Hepatocyte (in vitro differentiated cells): ENCODE measurements at places on chromosomes 5 and 9. TPM values are rescaled to one million over a fixed set of nuclear protein-coding genes. Genes with fewer than 3 reads are reported as not detected.

- no peaks in the 10 kb centered on the region for H3K36me3 ChIP-seq
- H3K27me3 ChIP-seq = no peaks in the 10 kb centered on the region
- no peak overlapping the region for H3K27ac ChIP-seq
- no peaks in the 10 kb centered on the region for H3K4me1 ChIP-seq
- H3K4me3 ChIP-seq = no peak overlapping the region
- DNase-seq = no peak
These were observed 44.7 kb upstream of the FSTL4 start for GRCh38 chr5:133657036-133657435.

DNA sequence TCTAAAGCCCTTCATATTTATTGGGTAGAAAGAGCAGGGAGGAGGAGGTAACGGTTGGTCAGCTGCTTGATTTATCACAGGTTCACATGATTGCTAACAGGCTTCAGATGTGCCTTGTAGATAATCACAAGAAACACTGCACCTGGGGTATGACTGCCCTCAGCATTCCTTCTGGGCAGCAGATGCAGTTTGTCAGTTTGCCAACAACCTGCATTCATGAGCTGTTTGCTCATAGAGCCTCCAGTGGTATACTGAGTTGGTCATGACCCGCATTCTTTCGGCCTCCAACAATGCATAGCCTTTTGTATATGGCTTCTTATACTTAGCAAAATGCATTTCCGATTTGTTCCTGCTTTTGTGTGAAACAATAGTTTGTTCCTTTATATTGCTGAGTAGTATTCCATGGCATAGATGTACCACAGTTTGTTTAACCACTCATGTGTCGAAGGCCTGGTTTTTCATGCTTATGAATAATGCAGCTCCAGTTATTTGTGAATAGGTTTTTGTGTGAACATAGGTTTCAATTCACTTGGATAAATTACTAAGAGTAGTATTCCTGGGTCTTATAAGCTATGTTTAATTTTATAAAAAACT lies 83.6 kb downstream of the ARHGEF28 start:
- no peak overlapping the region for H3K27ac ChIP-seq
- no peak overlapping the region for H3K4me3 ChIP-seq
- no peaks in the 10 kb centered on the region for H3K4me1 ChIP-seq
- H3K36me3 ChIP-seq = no peaks in the 10 kb centered on the region

- no peaks in the 10 kb centered on the region for H3K36me3 ChIP-seq
- no peak for DNase-seq
- no peak overlapping the region for H3K27ac ChIP-seq
- no peaks in the 10 kb centered on the region for H3K4me1 ChIP-seq
- no peak overlapping the region for H3K4me3 ChIP-seq
- no peaks in the 10 kb centered on the region for H3K27me3 ChIP-seq
These were observed 62.6 kb upstream of the FRRS1L start for GRCh38 chr9:109229682-109230081.

The HTR1A gene
- 0.20 and 0.57 TPM in 2 replicates for total RNA-seq

The FTMT gene
- total RNA-seq = not detected in 2 replicates

GRCh38 chr9:94627287-94627686 lies 12.0 kb downstream of the FBP1 start:
- H3K4me3 ChIP-seq = no peak overlapping the region
- H3K27me3 ChIP-seq = no peaks in the 10 kb centered on the region
- H3K27ac ChIP-seq = no peak overlapping the region
- H3K4me1 ChIP-seq = peaks cover 22% of the 10 kb centered on the region
- no peaks in the 10 kb centered on the region for H3K36me3 ChIP-seq

The NPDC1 gene
- 12.3 and 12.7 TPM in 2 replicates for total RNA-seq

- no peaks in the 10 kb centered on the region for H3K36me3 ChIP-seq
- no peaks in the 10 kb centered on the region for H3K27me3 ChIP-seq
- no peak for DNase-seq
- H3K27ac ChIP-seq = no peak overlapping the region
These were observed 34.0 kb upstream of the FCHO2 start for GRCh38 chr5:72921886-72922285.

DNA sequence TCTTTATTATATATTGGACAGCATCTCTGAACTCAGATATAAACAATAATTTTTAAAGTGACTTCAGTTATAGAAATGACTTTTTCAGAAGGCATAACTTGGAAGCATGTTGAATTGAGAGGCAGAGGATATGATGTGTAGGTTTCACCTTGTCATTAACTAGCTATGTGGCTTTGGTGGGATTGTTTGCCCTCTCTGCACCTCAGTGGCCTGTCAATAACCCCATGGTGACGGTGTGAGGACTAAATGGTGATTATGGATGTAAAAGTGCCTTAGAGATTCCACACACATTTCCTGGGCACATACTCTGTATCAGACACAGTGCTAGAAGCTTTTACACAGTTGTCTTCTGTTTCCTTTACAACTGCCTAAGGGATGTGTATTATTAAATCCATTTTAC lies 234.9 kb upstream of the TRIM32 start:
- no peaks in the 10 kb centered on the region for H3K36me3 ChIP-seq
- no peak overlapping the region for H3K4me3 ChIP-seq
- H3K4me1 ChIP-seq = peaks cover 7% of the 10 kb centered on the region
- H3K27me3 ChIP-seq = no peaks in the 10 kb centered on the region
- H3K27ac ChIP-seq = no peak overlapping the region
- no peak for DNase-seq

The DNAH5 gene
- 0.40 and 0.72 TPM in 2 replicates for total RNA-seq

The RFESD gene
- total RNA-seq = 1.6 and 3.6 TPM in 2 replicates

DNA sequence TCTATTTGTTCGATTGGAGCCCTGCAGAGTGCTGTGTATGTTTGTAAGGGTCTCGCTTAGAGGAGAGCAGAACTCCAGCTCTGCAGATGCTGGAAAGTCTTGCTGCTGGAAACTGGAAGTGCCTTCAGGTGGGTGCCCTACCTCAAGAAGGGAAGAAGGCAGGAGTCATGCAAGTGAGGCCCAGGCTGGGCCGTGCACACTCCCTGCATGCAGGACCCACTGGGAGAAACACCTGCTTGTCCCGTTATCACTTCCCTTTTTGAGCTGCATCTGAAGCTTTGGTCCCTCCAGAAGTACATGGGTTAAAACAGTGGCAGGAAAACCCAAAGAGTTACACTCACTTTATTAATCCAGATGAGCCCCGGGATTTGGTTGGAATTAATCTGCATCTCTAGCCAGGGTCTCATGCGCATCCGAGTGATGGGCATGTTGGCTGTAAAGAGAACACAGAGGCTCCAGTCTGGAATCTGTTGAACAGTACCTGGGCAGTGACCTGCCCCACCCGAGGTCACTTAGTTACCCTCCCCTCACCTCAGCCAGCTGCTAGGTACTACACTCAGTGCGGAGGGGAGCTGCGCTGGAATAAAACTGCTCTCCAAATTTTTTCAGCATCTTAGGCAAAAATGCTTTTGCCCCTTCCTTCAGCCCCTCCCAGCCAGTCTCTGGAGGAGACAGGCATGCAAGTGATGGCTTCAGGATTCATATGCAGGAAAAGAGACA lies 1.4 kb downstream of the IRF1 start:
- peaks cover 18% of the 10 kb centered on the region for H3K4me1 ChIP-seq
- H3K27ac ChIP-seq = peak overlapping the region; percentile 98
- H3K36me3 ChIP-seq = no peaks in the 10 kb centered on the region
- H3K27me3 ChIP-seq = no peaks in the 10 kb centered on the region

DNA sequence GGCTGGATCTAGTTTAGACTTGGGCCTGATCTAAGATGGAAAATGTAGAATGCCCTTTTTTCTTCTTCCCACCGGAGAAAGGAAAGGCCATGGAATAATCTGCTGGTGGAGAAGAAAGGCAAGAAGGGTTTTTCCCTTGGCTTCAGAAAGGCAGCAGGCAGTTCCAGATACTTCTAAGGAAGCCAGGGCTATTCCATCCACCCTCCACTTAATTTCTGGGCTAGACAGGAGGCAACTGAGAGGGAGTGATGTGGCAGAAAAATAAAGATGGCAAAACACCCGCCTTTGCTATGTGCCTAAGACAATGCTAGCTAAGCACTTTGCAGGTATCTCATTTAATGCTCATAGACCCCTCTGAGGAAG lies 9.9 kb downstream of the MYOZ3 start:
- no peak overlapping the region for H3K27ac ChIP-seq
- H3K27me3 ChIP-seq = peaks cover 17% of the 10 kb centered on the region
- H3K36me3 ChIP-seq = no peaks in the 10 kb centered on the region

DNA sequence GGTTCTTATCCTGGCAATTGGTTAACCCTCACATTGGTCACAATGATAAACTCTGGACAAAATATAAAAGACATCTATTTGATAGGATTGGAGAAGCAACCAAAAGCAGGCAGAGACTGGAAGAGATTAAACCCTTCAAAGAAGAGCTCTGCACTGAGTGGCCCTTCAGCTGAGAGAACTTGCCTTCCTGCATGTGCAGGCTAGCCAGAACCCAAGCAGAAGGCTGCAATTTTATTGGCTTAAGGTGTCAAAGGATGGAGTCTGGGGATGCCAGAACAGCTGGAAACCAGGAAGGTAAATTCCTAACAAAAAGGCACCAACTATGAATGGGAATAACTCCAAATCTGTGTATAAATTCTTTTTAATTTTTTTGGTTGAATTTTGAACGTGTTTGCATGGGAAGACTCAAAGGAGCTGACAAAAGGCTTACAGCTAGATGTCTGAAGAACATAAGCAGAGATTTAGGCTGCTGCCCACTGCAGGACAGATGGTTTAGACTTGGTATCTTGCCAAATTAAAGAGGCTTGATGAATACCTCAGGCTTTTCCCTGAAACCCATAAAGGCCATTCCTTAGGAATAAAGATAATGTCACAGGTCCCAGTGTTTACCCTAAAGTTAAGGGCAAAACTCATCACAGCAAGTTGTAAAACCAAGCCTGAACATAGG lies 66.3 kb downstream of the NR2F1 start:
- H3K4me3 ChIP-seq = no peak overlapping the region
- H3K27ac ChIP-seq = no peak overlapping the region
- H3K4me1 ChIP-seq = no peaks in the 10 kb centered on the region
- H3K27me3 ChIP-seq = no peaks in the 10 kb centered on the region
- no peak for DNase-seq
- H3K36me3 ChIP-seq = no peaks in the 10 kb centered on the region

- H3K4me3 ChIP-seq = no peak overlapping the region
- no peak overlapping the region for H3K27ac ChIP-seq
- no peaks in the 10 kb centered on the region for H3K36me3 ChIP-seq
- DNase-seq = no peak
- no peaks in the 10 kb centered on the region for H3K4me1 ChIP-seq
These were observed 323.9 kb downstream of the TMEM232 start for GRCh38 chr5:110402562-110402961.

GRCh38 chr5:140108093-140109017 lies 5.6 kb upstream of the PURA start:
- H3K36me3 ChIP-seq = no peaks in the 10 kb centered on the region
- peak overlapping the region; percentile 95 for H3K27ac ChIP-seq
- H3K27me3 ChIP-seq = peaks cover 60% of the 10 kb centered on the region
- DNase-seq = peak; percentile 30
- H3K4me3 ChIP-seq = peak overlapping the region; percentile 62

- H3K27me3 ChIP-seq = no peaks in the 10 kb centered on the region
- H3K4me3 ChIP-seq = no peak overlapping the region
- no peak for DNase-seq
- no peak overlapping the region for H3K27ac ChIP-seq
These were observed 32.0 kb downstream of the GTF3C4 start for GRCh38 chr9:132702254-132702653.

The PCDHGB3 gene
- not detected in 2 replicates for total RNA-seq
